ENCODE measurements at places on chromosomes 3 and 15. TPM values are rescaled to one million over a fixed set of nuclear protein-coding genes. Genes with fewer than 3 reads are reported as not detected.

- DNase-seq: no peak
These were observed 74.4 kb upstream of the KLF13 start for GRCh38 chr15:31252171-31252785.

PRR20G gene
- polyA plus RNA-seq: not detected

- DNase-seq: no peak
These were observed 28.3 kb downstream of the STARD5 start for GRCh38 chr15:81295486-81296121.

CKMT1B gene
- polyA plus RNA-seq: not detected

GRCh38 chr3:23811185-23811527, 5.4 kb downstream of the UBE2E1 start:
- DNase-seq: no peak

All from right lung (tissue), 10 donors.